Stimulated activated CD8-positive, alpha-beta memory T cell treated with anti-CD3 and anti-CD28 coated beads, Interleukin-4, amount 100 ng/mL, for 4 hours (primary cell): ENCODE measurements at places on chromosomes 12 and 14.

GRCh38 chr14:94213021-94213420 lies 38.9 kb downstream of the PPP4R4 start:
- DNase-seq: no peak

DNA sequence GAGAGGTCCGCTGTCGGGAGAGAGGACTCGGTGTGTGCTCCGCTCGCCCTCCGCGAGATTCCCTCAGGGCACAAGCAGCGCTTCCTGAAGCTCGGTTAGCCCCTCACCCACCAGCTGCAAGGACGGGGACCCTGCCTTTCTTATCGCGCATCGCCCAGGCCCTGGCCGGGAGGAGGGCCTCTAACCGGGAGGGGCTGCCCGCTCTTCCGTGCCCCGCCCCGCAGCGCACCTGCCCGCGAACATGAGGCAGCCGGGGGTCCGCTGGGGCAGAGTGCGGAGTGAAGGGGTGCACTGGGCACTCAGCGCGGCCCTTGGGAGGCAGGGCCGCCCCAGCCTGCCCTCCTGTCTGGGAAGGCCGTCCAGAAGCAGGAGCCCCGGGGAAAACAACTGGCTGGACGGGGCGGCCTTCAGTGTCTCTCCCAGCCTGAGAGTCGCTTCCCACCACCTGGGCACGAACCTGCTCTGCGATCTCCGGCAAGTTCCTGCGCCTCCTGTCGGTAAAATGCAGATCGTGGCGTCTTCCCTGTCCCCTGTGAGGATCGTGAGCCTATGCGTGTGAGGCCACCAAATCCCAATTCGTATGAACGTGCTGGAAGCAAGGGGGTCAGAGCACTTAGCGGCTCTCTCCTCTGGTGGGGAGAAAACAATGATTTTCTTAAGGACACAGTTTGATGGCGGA lies 28.0 kb upstream of the ADIPOR2 start:
- no peak for DNase-seq

GRCh38 chr14:96102081-96102856 lies 63.1 kb downstream of the C14orf132 start:
- no peak for DNase-seq

- DNase-seq: no peak
These were observed 79.8 kb downstream of the MYRFL start for GRCh38 chr12:69904777-69905176.

- no peak for DNase-seq
These were observed 18.4 kb downstream of the FGD6 start for GRCh38 chr12:95198914-95199313.
